ENCODE measurements at places on chromosomes 12 and 14.

GRCh38 chr12:32843528-32844095 is 53.0 kb downstream of the PKP2 start:
- peak; percentile 55 for DNase-seq

GRCh38 chr12:2679068-2679815 is 115.5 kb upstream of the FKBP4 start:
- no peak for DNase-seq

DNA sequence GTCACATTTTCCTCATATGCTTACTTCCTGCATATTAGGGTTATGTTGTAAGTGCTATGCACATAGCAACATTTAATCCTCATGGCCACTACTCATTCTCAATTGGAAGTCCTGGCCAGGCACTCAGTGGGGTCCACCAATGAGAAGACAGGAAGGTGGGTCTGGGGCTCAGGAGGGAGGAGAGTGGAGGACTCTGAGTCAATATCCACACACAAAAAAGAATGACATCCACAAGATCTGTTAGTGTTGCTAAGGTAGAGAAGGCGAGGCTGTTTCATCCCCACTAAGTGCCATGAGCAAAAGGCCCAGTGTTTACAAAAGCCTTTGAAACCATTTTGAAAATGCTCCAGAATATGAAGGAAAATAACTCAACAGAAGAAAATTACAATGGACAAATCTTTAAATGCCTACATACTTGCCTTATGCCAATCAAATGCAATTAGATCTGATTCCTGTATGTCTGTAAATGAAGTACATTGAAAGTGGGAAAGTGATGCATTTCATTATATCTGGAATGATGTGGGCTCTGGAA is 53.9 kb downstream of the EID3 start:
- peak; percentile 66 for DNase-seq

- no peak for DNase-seq
Observed at GRCh38 chr12:107196681-107197080, 103.3 kb upstream of the CRY1 start.

DNA sequence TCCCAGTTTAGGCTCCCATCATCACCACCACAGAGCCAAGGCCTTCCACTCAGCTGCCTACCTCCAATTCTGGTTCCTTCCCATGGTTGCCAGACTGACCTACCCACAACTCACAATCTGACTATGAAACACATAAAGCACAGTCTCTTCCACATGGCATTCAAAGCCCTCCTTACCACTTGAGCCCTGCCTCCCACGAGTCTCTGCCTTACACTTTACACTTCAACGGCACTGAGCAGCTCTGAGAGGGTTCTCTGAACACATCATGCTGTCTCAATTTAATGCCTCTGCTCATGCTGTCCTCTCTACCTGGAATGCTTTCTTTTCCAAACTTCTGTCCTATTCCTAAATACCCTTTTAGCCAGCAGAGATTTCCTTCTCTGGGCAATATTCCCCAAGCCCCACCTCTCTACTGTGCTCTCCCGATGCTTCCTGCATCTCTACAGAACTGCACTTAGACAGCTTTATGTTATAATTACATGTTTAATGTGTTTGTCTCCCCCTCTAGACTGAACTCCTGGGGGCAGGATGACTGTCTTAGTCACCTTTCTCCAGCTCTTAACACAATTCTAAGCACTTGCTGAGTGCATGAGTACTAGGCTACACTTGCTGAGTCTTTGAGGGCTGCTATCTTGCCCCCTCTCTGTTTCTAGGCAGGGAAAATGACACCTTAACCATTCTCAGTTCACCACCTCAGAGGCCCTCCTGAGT is 23.5 kb downstream of the FMNL3 start:
- no peak for DNase-seq

GRCh38 chr14:95216008-95216407 is 58.7 kb upstream of the DICER1 start:
- DNase-seq = no peak

- no peak for DNase-seq
Observed at GRCh38 chr12:108394196-108394595, 55.1 kb upstream of the CMKLR1 start.

- no peak for DNase-seq
Observed at GRCh38 chr14:67228325-67228984, 12.8 kb upstream of the PALS1 start.

DNA sequence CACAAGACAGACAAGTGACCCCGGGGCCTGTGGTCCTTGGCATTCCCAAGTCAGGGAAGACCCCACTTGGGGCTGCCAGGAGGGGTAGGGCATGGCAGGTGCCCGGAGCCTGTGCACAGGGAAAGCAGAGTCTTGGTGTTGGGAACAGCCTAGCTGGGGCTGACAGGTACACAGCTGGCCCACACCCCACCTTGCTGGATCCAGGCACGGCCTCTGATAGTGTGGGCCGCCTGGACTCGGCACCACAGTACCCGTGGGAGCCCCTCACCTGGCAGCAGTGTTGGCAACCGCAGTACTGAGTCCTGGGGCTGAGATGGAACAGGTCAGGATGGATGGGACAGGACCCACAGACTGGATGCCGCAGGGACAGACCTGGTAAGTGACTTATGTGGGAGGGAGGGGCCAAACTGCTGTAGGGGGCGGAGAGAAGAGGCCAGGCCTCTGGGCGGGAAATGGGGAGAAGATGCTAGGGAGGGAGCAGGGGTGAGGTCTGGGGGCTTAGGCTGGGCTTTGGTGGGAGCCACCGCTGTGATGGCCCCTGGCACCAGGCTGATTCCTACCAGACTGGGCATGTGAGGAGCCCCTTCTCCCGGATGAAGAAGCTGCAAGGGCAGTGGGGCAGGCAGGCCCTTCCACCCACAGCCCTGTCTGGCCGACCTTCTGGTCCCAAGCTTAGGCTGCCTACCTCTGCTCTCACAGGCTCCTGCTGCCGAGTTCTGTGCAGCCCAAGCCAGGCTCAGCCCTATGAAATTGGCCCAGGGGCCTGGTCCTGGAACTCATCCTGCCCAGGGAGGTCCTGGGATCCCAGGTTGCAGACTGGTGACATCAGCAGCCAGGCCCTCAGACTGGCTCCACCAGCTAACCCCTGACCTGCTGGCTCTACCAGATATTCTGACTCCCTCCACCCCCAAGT is at the start of gene TGM1:
TGM1 (minus strand) TSS at position 357 of the 913 bp plus-strand sequence. CDS start 825 bp downstream, outside the sequence.
- DNase-seq = no peak

- no peak for DNase-seq
Observed at GRCh38 chr12:120662879-120663278, 22.5 kb downstream of the CABP1 start.

DNA sequence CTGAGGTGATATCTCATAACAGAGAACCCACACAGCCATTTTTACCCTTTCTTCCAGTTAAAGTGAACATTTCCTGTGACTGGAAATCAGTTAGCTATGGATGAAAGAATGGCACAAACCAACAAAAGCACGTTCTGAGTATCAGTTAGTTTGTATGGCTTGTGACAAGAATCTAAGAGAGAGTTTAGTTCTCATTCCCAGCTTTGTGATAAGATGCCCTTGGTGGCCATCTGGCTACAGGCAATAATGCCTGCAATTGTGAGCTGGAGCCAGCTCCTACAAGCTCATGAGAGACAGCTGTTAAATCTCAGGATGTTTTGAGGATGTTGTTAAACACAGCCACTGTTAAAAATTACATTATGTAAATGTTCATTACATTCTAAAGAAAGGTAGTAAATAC is 122.0 kb upstream of the FRMD6 start:
- no peak for DNase-seq

GRCh38 chr12:32390572-32391219 is 8.7 kb upstream of the FGD4 start:
- no peak for DNase-seq

DNA sequence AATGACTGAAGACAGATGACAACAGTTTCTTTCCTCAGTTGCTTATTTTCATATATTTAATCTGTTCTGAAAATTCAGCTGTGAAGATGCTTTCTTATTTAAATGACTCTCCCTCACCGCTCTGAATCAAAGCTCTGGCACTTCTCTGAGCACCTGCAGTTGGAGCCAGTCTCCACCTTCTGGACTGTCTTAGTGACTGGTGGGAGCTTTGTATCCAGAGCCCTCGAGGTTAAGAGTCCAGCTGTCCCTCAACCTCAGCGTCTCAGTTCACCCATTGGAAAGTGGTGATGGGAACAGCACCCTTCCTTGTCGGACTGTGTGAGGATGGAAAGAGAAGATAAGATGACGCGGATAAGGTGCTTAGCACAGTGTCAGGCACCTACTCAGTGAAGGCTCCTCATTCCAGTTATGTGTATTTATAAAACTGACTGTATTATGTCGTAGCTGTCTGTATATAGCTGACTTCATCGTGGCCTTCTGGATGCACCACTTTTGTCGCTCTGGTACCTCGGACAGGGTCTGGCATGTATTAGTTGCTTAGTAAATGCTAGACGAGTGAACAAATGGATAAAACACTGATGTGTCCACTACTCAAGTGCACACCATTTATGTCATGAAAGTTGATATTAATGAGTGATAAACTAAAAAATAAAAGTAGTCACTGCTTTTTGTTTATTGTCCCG is 34.5 kb downstream of the ELK3 start:
- no peak for DNase-seq

GRCh38 chr14:52703225-52703624 is 3.8 kb upstream of the PSMC6 start:
- peak; percentile 91 for DNase-seq

DNA sequence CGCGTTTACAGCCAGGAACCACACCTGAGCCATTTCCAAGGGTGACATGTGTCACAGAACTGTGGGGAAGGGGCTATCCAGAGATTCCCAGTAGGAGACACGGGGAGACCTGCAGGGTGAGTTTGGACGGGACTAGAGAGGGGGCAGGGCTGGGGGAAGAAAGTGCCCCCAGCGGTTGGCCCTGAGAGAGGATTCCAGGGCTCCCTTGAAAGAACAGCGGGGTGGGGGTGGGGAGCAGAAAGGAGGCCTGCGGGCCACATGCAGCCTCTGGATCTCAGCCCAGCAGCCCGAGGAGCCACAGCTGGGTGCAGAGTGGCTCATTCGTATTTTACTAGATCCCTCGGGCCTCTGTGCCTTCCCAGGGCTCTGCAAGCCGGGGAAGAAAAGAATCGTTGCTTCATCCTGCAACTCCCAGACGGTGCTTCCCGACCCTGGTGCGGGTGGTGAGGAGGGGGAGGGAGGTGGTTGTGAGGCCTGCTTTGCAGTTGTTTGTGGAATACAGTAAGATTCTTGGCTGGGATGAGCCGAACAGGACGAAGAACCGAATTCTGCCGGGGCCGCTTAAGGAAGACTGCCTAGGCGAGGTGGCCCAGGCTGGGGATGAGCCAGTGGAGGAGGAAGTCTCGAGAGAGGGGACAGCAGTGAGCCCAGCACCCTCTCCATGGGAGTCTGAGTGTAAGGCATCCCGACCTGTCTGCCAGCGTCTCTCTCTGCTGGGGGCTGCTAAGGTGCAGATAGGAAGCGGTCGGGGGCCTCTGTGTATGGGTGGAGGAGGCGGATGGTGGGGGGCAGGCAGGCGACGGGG is 36.1 kb upstream of the ANKRD9 start:
- DNase-seq = peak; percentile 33

DNA sequence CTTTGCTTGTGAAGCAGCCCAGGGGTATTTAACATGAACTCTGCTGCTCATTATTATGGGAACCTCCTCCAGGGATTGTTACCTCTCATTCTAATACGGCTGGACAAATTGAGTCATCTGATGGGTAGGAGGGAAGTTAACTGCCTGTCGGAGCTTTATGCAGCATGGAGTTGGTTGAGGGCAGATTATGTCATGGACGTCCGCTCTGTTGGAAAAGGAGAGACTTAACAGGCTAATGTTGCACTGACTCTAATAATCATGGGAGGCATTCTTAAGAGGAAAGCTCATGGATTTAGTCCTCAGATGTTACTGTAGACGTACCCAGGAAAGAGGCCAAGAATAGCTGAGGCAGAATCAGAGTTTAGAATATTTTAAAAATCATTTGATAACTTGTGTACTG is 9.9 kb downstream of the POP5 start:
- DNase-seq = no peak

DNA sequence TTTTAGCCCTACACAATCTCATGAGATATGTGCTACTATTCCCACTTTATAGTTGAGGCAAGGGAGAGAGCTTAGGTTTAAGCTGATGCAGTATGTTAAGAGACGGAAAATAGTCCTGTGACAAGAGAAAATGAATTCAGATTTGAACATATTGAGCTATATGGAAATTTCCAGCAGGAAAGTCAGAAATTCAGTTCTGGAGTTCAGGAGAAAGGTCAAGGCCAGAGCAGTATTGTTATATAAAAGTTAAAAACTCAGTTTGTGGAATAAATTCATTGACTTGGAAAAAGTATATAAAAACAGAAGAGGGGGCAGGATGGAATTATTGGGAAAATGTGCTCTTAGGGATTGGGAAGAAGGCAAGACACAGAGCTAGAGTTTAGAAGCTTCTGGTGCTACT is 167.0 kb upstream of the GZMB start:
- DNase-seq = no peak

GRCh38 chr12:71448150-71448581 is 8.6 kb downstream of the LGR5 start:
- no peak for DNase-seq

GRCh38 chr12:125132698-125133400 is 67.6 kb downstream of the AACS start:
- DNase-seq = peak; percentile 22
